ENCODE measurements at places on chromosomes 3 and 15.
A peak's percentile ranks its signal among the peaks of the same experiment; 100 is the strongest.

DNA sequence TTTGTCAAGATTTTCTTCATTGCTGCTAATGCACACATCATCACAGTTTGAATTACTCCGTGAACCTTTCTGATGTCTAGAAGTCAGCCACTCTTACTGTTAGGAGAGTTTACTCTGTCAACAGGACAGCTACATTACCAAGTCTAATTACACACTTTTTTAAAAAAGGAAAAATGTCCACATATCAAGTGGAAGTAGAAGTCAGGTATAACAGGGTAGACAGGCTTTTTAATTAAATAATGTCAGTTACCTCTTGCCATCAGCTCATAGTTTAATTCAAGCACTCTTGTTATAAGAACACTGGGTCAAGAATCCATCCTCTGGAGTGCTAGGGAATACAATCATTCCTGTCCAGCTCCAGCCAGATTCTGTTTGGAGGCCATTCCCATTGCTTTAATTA lies 232.8 kb downstream of the TAFA4 start:
- no peak for DNase-seq

DNA sequence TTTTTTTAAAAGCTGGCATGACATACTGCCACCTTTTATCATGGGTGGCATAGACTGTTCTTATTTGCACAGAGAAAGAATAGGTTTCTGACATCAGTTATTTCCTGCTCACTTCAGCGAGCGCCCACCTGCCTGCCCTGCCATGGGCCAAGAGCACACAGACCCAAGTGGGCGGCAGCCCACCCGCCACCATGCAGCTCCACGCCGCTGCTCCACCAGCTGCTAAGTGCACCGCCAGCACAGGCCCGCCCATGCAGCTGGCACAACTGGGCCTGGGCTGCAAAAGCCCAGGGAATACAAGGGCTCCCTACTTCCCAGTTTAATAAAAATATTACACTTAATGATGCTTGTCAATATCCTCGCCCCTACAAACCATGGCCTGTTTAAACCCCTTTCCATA lies 15.4 kb downstream of the ZNF148 start:
- no peak for DNase-seq

GRCh38 chr15:84111575-84111974 lies 124.0 kb upstream of the GOLGA6L4 start:
- DNase-seq, result no peak

GRCh38 chr3:30258426-30259392 lies 347.7 kb upstream of the TGFBR2 start:
- DNase-seq, result no peak

- DNase-seq, result no peak
These were observed 229.9 kb upstream of the LRTM1 start for GRCh38 chr3:55157731-55158130.

- DNase-seq, result no peak
These were observed 684 bp downstream of the TNFAIP8L3 start for GRCh38 chr15:51093839-51094605.

GRCh38 chr15:29935296-29936004 lies 113.2 kb upstream of the TJP1 start:
- no peak for DNase-seq

GRCh38 chr3:105868431-105868741 lies 426 bp downstream of the CBLB start:
- peak; percentile 36 for DNase-seq

DNA sequence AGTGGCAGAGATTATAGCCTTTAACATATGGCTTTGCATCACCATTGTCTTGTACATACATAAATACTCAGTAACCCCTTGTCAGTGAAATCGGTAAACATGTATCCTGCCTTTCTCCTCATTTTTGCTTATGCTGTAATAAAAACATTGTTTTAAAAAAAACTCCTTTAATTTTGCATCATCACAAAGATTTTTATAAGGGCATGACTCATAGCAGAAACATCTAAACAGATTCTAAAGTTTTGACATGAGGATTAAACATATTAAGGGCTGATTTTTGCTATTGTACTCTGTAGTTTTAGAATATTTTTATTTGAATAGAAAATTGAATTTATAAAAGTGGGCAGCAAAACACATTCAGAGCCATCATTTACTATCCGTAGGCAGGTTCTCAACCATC lies 275.9 kb downstream of the ZIC4 start:
- DNase-seq, result no peak

GRCh38 chr15:95588056-95588455 lies 742.4 kb upstream of the NR2F2 start:
- DNase-seq, result no peak

DNA sequence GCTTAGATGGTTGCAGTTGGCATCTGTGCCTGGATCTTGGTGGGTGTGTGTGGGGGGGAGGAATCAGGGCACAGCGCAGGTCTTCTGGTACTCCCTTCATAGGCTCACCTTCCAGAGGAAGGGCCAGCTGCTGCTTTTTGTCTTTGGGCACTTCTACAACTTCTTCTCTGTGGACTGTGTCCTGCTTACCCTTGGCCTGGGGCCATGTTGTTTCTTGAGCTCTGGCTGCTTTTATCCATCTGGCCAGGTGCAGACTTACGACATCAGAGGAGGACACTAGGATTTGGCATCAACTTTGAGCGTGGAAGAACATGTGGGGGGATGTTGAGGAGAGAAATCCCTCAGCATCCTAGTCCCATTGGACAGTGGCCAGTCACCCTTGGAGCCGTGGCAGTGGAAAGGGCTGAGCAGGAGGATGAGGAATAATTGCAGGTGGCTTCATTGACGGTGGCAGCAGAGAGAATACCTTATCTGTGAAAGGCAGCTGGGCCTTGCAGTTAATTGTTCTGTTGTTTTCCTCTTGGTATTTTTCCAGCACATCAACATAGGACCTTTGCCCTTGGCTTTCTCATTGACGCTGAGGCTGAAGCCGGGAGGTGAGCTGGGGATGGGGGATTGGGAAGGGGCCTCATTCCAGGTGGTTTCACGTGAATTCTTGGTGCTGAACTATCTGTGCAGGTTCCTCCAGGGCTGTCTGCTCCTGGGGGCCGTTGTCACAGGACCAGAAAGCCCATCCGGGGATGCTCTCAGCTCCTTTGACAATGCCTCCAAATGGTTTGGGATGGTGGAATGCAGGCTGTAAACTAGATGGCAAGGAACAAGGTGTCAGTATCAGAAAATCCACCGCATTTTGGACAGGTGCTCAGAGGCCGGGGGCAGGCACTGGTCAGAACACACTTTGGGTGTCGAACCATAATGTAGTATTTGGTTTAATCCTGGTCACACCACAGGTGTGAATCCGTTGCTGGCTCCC lies 9.7 kb downstream of the EPHB1 start:
- no peak for DNase-seq

DNA sequence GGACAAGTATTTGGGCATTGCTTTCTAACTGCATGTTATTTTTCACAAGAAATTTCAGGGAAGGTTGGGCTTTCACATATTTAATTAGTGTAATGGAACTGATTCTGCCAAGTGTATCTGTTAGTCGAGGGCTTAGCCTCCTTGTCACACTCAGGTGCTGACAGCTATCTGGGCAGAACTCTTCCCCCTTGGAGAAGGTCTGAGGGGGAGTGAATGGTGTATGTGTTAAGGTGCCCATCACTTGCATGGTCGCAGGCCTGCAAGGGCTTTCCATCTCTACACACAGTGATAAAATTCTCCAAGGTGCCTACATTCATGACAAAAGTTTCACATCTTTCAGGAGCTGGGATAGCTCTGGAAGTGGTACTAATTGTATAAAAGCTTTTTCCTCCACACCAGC lies 97.6 kb upstream of the ICE2 start:
- no peak for DNase-seq

DNA sequence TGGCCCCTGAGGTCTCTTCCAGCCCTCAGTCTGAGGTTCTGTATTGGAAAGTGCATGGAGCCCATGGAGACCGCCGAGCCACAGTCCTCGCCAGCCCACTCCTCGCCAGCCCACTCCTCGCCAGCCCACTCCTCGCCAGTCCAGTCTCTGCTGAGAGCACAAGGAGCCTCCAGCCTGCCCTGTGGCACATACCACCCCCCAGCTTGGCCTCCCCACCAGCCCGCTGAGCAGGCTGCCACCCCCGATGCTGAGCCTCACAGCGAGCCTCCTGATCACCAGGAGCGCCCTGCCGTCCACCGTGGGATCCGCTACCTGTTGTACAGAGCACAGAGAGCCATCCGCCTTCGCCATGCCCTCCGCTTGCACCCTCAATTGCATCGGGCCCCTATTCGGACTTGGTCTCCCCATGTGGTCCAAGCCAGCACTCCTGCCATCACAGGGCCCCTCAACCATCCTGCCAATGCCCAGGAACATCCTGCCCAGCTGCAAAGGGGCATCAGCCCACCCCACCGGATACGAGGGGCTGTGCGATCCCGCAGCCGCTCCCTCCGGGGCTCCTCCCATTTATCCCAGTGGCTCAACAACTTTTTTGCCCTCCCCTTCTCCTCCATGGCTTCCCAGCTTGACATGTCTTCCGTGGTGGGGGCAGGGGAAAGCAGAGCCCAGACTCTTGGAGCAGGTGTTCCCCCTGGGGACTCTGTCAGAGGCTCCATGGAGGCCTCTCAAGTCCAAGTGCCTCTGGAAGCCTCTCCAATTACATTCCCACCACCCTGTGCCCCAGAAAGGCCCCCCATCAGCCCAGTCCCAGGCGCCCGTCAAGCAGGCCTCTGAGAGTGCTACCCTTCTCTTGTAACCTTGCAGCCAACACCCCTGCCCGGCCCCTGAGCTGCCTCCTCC lies 40.9 kb downstream of the PML start:
- DNase-seq, result no peak

DNA sequence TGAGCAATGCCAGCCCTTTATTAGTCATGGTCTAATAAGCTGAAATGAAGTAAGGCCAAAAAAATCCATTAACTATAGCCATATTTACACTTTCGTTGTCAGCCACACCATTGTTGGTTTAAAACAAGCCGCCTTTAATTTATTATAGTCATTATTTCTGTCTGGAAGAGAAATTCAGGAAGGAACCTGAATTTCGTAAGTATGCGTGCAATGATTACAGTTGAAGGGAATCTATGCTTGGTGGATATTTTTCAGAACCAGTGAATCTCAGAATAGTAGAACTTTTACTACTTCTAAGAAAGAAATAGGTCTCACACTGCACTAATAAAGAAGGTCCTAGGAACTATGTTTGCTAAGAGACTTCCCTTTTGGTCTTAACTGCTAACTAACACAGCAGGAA lies 59.1 kb downstream of the FAM43A start:
- no peak for DNase-seq

DNA sequence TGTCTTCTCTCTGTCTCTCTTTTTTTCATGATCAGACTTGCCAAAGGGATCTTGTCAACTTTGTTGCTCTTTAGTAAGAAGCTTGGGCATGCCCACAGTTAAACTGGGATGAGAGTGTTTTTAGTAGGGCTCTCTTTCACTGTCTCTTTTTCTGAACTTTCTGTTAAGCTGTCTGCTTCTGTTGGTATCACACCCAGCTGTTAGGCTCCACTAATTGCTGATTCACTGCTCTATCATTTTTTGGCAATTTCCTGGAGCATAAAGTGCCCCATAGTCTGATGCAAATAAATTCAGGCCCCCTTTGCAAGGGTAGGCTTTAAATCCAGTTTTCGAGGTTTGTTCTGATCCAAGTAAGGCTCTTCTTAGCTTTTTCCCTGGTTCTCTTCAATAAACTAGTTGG lies 360.4 kb upstream of the ADAMTS9 start:
- no peak for DNase-seq

GRCh38 chr15:77144026-77144425 lies 73.1 kb upstream of the TSPAN3 start:
- no peak for DNase-seq

DNA sequence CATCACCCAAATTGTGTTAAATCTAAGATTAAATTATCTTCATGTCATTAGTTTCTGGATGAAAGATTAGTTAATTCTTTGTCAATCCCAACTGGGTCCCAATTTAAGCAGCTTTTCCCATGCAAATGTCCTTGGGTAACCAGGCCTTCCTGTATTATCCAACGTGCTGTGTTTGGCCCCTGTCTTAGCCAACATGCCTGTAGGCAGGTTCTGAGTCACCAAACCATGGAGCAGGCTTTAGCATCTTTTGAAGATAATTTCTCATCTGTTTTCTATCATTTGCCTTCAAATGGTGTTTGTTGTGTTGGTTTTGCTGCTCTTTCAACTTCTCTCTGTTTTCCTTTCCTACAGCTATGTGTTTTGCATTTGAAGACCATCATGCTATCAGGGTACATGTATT lies 216.2 kb downstream of the ITPR1 start:
- DNase-seq, result no peak

GRCh38 chr3:64184621-64185020 lies 40.6 kb downstream of the PRICKLE2 start:
- no peak for DNase-seq

- no peak for DNase-seq
These were observed 215.7 kb upstream of the WNT5A start for GRCh38 chr3:55702822-55703221.

GRCh38 chr3:117145677-117146076 lies 436.1 kb downstream of the TUSC7 start:
- no peak for DNase-seq

GRCh38 chr3:67616046-67616445 lies 38.4 kb downstream of the SUCLG2 start:
- no peak for DNase-seq

DNA sequence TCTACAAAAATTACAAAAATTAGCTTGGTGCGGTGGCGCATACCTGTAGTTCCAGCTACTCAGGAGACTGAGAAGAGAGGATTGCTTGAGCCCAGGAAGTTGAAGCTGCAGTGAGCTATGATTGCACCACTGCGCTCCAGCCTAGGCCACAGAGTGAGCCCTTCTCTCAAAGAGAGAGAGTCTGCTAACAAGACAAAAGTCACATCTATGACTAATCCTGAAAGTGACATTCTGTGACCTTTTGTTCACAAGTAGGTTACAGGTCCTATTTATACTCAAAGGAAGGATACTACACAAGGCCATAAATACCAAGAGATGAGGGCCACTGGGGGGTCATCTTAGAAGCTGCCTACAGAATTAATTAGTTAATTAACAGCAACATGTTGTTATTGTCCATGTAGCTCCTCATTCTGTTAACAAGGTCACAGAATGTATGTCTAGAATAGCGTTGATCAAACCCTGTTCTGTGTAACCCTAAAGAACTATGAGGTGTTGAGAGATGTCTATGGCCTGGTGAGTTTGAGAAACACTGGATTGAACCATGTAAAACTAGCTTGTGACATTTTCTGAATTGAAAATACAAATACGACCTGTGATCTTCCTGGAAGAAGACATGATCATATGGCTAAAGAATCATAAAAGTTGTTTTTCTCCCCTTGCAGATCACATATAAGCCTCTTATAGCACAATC lies 97.0 kb downstream of the SAMMSON start:
- DNase-seq, result no peak

DNA sequence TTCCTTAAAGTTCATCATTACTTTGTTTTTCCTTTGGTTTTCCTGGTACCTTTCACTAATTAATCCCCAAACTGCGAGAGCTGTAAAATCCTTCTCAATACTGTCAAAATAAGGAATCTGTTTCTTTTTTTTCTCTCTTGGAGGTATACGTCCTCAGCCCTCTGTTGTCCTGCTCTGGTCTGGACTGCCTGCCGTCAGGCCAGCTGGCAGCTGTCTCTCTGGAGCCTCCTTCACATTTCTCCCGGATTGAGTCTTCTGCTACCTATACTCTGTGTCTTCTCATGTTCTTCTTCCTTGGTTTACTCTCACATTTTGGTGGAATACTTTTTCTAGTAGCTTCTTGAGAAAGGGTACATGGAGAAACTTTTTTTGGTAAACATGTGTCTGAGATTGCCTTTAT lies 13.8 kb downstream of the TATDN2 start:
- DNase-seq, result no peak

- no peak for DNase-seq
These were observed 11.2 kb downstream of the APBA2 start for GRCh38 chr15:28896951-28897350.
